ENCODE measurements at places on chromosomes 12 and 14. TPM values are rescaled to one million over a fixed set of nuclear protein-coding genes. Genes with fewer than 3 reads are reported as not detected.

GRCh38 chr14:93543766-93544165 lies 113.0 kb downstream of the UNC79 start:
- DNase-seq = peak; percentile 10

- DNase-seq = no peak
These were observed 17.7 kb downstream of the PSMC1 start for GRCh38 chr14:90274019-90274418.

DNA sequence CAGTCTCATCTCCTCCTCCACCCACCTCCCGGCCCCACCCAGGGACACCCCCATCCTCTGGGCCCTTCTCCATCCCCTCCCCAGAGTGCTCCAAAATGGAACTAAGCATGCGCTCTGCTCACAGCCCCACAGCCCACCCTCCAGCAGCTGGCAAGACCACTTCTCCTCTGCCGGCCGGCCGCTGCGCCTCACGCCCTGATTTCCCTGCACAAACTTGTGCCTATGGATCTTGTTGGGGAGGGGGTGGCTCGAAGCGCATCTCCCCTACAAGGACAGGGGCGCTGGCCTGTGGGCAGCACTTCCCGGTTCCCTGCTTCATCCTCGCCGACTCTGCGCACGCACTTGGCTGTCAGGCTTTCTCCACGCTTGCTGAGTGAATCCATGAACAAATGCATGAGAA lies 19.5 kb upstream of the NUDT14 start:
- no peak for DNase-seq

GRCh38 chr14:92647797-92648279 lies 100.6 kb downstream of the LGMN start:
- DNase-seq = no peak

DNA sequence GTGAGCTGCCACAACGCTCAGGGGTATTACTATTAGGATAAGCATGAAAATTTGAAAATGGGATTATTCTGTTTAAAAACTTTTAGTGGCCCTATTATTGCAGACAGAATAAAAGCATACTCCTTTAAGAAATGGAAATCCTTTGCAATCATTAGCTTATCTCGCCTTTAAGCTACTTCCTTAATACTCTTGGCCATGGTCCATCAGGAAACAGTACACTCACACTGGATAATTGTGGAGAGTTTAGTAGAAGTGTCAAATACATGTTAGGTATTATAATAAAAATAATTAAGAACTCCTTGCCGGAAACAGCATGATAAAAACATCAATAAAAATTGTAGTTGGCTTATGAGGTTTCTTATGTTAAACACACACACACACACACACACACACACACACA lies 100.4 kb upstream of the PPFIA2 start:
- no peak for DNase-seq

- no peak for DNase-seq
These were observed 58.4 kb downstream of the IGF1 start for GRCh38 chr12:102421802-102422583.

LBHD2 gene
- not detected for total RNA-seq

SERPINA6 gene
- total RNA-seq = not detected

Data from K562 (cell line).